CD4-positive, alpha-beta T cell treated with Interferon alpha-2 for 1 hour (primary cell): ENCODE measurements at places on chromosomes 4 and X.
A peak's percentile ranks its signal among the peaks of the same experiment; 100 is the strongest.

- no peak for DNase-seq
Observed at GRCh38 chrX:149829751-149830191, 48.0 kb downstream of the MAGEA9 start.

- no peak for DNase-seq
Observed at GRCh38 chrX:150489359-150490015, 78.9 kb upstream of the MTM1 start.

- no peak for DNase-seq
Observed at GRCh38 chr4:95018785-95019184, 261.0 kb downstream of the BMPR1B start.

- DNase-seq: peak; percentile 8
Observed at GRCh38 chrX:41293269-41293668, 40.7 kb upstream of the DDX3X start.

DNA sequence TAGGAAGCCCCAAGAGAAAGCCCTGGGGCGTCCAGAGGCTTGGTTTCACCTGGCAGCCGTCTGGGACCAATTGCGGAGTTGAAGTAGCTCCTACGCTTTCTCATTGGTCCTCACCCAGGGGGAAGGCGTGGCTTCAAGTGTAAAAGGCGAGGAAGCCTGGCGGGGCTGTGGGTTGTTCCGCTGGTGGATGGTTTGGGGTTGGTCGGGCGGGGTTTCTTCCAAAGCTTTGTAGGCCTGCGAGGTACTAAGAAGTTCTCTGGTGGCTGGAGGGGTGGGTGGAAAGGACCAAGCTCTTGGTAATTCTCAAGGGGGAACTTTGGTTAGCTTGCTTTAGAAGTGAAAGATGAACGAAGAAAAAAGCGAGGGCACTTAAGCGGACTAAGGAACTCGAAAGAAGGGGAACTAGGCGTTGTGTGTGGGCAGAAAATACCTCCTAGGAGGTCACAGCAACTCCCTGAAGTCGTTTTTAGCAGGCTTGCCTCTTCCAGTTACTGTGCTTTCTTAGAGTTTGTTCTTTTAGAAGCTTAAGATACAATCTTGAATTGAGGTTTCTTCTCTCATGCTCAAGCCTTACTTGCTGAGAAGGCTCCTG is 36.6 kb downstream of the CCNG2 start:
- peak; percentile 85 for DNase-seq

GRCh38 chrX:66164931-66165330 is 884 bp downstream of the HEPH start:
- no peak for DNase-seq

DNA sequence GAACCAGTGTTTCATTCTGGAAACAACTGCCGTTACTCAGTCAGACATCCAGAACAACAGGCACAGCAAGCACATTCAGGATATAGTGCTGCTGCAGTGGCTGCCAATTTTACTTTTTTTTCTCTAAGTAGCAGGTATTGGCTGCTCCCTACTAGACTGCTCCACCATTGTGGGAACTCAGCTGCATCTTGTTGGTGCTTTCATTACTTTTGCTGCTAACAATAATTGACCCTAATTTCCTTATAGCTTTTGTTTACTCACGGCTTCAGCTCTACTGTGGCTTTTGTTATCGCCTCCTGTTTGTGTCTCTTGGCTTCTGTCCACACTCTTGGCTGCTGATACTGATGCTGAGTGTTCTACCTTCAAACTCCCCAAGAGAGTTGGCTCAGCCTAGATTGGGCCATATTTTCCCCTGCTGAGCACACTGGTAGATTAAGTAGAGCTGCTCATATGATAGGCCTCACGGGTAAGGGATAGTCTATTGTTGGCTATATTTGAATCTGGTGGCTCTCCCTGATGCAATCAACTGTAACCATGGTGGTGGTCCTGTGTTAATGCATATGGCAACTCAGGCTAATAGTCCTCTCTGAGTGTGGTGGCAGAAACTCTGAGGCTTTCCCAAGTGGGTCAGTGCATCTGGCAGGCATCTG is 44.5 kb upstream of the IL2 start:
- no peak for DNase-seq

DNA sequence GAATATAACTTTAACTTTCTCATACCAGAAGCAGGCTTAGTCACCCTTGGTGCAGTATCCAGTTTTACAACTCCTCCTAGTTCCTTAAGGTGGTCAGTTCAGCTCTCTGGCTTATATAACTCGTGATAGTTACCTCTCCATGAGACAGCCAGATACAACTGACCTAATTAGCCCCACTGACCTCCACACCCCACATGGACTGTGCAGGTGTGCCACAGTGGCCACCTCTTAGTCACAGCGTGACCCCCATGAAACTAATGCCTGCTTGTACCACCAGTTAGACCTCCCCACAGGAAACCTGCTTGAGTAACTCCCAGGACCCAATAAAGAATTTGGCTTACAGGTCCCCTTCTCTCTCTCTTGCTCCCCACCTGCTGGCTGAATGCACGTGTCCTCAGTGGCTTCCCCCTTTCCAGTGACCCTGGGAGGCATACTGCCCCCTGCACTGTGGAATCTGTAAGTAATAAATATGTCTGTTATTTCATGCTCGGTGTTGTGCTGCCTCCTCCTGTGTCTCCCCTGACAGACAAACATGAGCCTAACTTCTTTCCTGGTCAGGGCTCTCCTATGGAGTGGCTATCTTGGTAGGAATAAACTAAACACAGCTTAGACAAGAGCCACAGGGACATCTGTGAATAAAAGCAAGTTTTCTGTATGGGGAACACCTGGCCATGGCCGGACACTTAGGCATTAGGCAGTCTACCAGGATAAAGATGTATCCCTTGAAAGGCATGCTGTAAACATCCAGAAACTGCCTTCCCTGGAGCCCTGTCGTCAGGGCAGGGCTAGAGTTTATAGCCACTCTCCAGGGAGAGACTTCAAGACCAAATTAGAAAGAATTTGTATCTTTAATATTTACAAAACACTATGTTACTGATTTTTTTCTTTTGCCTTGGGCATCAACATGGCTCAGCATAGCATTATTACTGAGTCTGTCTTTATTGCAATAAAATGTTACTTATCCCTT is 209.7 kb upstream of the BOD1L1 start:
- DNase-seq: no peak

DNA sequence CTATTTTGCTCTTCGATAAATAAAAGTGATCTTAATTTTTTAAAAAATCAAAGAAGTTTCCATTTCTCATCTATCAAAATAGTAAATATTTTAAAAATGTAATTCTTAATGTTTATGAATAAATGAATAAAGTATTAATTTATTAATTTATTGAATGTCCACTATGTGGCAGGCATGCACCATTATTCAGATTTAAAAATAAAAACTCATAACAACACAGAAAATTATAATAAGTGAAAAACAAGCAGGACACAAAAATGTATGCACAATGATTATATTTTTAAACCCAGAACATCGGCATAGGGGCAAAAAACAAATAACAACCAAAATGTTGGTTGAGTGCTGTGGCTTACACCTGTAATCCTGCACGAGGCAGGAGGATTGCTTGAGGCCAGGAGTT is 5.3 kb upstream of the PYURF start:
- DNase-seq: no peak

DNA sequence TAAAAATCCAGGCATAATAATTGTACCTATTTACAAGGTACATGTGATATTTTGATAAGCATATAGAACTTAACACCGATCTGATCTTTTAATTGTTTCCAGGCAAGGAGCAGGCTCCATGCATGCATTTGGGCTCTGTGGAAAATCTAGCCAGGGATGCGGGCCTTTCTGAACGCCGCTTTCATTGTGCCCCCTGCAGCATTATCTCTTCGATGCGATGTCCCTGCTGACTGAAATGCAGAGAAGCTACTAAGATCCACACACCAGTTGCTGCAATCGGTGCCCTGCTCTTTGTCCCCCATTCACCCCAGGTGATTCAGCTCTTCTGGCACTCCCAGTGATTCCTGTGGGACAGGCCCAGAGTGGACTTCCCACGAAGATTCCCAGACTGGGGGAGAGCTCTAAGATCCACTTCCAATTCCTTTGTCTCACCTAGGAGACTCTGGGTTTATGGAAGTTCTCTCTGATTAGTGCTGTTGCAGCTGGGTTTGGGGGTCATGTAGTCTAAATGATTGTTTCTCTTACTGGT is 254.3 kb upstream of the AGA start:
- DNase-seq: no peak

DNA sequence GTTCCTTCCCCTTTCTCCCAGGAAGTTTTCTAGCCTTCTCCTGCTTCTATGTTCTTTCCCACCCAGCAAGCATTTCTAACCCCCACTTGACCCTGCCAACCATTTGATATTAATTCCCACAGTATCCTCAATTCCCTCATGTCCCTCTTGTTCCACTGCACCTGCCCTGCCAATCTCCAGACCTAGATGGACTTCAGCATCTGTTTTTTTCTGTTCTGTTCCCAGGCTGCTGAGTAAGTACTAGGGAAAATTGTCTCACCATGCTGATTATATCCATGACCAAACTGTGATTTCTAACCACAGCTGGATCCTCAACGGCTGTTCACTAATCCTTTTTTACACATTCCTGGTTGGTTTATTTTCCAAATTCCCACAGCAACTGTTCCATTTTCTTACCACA is 37.7 kb downstream of the CLCN5 start:
- no peak for DNase-seq

DNA sequence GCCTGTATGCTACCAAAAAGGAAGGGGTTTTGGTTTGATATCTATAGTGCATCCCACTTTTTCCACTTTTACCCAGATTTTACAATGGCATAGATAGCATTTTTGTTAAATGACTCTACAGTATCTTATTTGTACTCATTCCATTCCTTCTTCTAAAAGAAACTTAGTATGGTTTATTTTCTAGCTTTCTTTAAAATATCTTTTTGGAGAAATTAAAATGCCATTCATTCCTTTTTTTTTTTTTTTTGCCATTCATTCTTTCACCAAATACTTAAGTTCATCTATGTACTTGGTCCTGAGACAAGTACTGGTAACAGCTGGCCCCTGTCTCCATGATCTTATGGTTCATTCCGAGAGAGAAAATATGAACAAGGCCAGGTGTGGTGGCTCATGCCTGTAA is 49.1 kb downstream of the MID1 start:
- no peak for DNase-seq

DNA sequence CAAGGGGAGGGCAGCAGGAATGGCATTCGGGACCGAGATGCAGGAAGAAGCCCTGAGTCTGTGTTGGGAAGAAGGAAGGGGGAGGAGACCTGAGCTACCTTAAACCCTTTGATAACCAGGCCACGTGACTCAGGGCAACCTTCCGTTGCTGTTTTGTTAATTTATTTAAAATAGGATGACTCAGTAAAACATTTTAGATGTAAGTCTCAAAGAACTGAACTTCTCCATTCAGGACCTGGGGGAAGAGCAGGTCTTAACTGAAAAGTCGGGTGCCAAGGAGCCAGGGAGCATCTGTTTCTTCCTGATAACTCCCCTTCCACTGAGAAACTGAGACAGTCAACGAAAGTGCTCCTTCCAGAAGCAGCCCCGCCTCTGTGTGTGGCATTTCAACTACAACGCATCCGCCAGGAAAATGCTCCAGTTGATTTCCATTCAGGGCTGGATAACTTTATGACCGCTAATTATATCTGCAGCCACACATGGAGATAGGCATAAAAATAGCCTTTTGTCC is 88.0 kb downstream of the IRF2 start:
- DNase-seq: no peak

DNA sequence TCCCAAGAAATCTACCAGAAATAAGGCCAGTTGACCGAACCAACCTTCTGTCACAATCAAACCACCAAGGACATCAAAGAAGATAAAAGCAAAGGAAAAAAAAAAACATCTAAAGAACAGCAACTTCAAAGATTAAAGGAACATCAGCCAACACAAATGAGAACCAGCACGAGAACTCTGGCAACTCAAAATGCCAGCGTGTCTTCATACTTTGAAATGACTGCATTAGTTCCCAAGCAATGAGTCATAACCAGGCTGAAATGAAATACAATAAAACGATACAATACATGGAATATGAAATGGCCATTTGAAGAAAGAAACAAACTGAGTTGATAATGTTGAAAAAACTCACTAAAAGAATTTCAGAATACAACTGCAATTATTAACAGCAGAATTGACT is 611.6 kb upstream of the GRIA3 start:
- no peak for DNase-seq

DNA sequence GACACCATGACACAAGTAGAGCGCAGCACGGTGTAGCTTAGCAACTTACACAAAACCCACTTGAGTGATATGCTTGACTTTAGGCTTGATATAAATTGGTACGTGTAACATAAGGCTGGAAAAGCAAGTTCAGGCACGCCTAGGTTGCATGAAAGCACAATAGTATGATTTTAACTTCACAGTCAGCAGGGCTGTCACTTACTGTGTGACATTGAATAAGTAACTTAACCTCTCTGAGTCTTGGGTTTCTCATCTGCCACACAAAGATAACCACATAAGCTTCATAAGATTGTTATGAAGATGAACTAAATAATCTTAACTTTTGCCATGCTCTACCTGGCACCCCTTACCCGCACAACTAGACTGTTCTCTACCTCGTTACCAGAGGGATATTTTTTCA is 9.5 kb downstream of the SRD5A3 start:
- no peak for DNase-seq

DNA sequence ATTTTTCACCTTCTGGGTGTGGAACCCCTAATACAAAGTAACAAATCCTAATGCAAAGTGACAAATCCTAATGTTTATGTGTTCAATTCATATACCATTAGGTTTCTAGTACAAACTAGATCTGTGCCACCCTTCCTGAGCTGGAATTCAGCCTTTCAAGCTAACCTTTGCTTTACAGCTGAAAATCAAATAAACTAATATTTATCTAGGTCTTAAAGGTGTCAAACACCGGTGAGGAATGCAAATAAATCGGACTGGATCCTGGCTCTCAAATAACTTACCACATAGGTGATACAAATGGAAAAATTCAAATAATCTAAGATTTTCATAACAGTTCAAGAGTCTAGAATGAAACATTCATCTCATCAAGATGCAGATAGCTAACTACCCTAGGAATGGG is 11.6 kb downstream of the IRF2 start:
- no peak for DNase-seq

GRCh38 chrX:105488716-105489115 is 268.2 kb upstream of the TEX13A start:
- no peak for DNase-seq

DNA sequence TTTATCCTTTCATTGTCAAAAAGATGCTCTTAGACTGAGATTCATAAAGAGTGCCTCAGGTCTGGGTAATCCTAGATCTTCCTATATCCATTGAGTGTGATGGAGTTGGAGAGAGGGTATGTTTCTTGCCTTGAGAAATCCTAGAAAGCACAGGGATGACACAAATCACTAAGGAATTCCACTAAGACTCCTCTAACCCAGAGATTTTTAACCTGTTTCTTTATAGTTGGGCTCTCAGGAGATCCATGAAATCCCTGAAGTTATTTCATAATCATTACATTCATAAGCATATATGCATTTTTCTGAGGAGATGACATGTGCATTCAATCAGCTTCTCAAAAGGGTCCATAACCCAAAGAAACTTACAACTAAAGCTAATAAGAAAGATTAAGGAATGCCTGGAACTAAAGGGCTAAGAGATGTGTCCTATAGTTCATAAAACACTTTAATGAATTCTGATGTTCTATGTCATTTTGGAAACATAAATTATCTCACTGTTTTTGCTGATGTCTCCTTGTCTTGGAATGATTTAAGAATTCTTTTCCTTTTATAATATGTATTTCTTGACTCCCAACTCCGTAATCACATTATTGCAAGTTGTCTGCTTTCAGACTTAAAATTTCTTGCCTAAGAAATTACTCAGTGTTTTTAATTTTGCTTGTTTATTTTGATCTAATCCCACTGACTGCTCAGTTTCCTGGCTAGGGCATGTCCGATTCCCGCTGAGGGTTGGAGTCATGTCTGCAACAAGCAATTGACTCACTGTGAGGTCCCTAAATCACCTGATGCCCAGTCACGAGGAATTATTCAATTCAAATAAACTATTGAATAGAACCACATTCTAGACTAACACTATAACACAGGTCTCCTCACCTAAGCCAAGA is 2.8 kb upstream of the AMTN start:
- DNase-seq: no peak
